Activated CD4-positive, CD25-positive, alpha-beta regulatory T cell treated with anti-CD3 and anti-CD28 coated beads, Interleukin-2, amount 50 U/mL, for 16 hours (primary cell): ENCODE measurements at places on chromosomes 6 and 20.

GRCh38 chr20:58829531-58829941 is 21.2 kb downstream of the GNAS-AS1 start:
- DNase-seq, result no peak

GRCh38 chr6:8958894-8959511 is 523.7 kb upstream of the SLC35B3 start:
- no peak for DNase-seq

DNA sequence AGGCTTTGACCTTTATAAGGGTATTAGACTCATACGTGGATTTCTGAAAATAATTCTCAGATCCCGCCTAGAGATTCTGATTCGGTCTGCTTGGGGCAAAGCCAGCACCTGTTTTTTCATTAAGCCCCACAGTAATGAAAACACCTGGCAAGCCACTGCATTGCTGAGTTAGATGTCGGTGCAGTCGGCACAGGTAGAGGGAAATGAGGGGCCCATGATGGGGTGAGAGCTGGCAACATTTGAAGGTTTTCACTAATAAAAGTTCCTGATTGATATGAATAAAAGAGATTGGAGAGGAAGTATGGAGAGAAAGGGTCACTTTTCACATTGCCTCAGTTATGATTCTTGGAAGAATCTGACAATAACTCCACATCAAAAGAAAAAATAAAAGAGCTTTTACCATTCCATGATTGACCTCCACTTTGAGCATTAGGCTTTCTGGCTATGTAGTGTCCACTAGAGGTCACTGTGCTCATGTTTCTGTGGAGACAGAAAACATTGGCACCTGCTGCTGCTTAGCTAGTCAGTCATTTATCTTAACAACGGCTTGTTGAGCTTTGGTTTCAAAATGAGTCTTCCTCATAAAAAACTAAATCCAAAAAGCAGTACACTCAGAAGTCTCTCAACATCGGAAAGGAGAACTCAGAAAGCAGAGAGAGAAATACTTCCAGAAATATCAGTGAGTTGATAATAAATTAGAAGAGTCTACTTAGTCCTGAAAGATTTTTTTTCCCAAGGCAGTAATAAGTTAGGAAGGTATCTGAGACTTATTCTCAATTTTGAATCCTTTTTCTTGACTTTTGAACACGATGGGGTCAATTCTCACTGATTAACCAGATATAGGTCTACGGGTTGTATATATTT is 53.3 kb upstream of the KLHL31 start:
- no peak for DNase-seq

GRCh38 chr6:106380407-106380806 is 19.9 kb downstream of the CRYBG1 start:
- DNase-seq, result no peak

DNA sequence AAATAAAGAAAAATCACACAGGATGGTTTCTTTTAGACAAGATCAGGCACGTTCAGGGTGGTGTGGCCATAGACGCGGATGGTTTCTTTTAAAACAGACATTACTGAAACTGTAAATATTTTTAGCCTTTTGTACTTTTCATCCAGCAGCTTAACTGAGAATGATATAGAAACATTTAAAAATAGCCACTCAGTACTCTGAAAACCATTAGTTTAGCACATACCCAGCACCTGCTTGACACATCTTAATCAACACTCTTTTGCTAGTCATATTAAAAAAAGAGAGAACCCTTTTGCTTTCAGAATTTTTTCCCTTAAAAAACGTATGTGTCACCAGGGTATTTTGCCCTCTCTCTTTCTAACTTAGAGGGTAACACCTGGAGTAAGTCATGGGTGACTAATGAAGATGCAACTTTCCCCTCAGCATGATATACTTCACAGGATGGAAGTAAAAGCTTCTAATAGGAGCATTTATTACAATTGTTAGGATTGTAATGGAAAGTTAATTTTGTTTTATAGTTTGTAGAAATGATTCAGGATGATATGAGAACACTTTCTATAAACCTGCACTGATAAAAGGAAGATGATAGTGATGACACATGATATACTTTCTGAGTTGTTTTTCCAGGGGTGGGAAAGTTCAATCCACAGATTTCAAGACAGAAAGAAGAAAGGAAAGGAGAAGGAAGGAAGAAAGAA is 45.2 kb downstream of the BACH2 start:
- no peak for DNase-seq

- no peak for DNase-seq
Observed at GRCh38 chr20:19003366-19004336, 190.1 kb downstream of the SCP2D1 start.

GRCh38 chr6:135798751-135799515 is 52.6 kb upstream of the PDE7B start:
- no peak for DNase-seq

- DNase-seq, result no peak
Observed at GRCh38 chr6:152993431-152993830, 9.1 kb downstream of the MTRF1L start.

- no peak for DNase-seq
Observed at GRCh38 chr20:21182832-21183563, 57.1 kb downstream of the KIZ start.

DNA sequence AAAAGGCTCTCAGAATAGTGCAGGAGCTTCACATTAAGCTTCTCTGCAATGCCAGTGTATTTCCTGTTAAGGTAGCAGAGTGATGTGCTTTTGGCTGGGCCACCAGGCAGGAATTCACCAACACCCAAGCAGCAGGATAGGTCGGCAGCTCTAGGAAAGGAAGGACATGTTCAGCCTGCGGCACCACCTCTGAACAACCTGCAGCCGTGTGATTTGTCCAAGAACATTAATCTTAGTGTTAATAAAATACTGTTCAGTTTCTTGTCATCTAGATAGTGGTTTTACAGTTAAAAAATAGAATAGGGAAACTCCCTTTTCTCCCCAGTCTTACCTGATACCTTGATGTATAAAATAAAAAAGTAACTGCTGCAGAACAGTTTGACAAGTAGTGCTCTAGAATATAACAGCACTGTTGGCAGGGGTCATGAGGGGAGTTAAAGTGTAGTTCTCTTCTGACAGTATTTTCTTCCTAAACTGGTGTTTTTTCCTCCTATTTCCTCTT is 18.8 kb downstream of the ZNF292 start:
- DNase-seq, result no peak

- DNase-seq, result no peak
Observed at GRCh38 chr6:27931209-27931608, 19.0 kb upstream of the OR2B2 start.

DNA sequence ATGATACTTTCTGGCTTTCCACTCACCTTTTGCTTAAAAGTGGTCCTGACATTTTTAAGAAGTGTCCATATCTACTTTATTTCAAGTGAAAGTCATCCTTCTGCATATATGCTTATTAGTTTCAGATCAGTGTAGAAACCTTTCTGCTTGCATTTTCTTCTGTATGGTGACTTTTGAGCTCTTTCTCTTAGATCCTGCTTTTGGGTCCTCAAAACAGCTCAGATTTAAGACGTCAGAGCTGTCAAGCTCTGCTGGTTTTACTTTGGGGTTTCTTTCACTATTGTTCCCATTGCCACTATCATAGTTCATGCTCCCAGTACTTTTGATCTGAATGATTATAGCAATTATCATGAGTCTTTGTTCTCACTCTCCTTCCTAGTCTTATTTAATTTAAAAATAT is 41.7 kb downstream of the BCKDHB start:
- DNase-seq, result no peak

DNA sequence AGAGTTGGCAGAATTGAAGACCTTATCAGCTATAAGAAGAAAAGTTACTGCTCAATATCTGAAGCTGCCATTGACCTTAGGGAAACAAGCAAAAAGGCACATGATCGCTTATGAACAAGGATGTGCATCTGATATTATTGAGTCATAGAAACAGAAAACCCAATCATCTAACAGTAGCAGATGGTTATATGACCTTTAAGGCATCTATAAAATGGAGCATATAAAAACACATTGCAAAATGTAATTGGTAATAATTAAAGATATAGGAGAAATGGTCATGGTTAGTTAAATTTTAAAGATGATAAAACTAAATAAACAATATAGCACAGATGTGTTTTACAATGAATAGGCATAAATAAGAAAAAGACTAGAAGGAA is 260.1 kb upstream of the TAB2 start:
- no peak for DNase-seq
